Central memory CD4-positive, alpha-beta T cell (primary cell): ENCODE measurements at places on chromosomes 4 and X.

GRCh38 chr4:145681956-145682355, 2.0 kb downstream of the C4orf51 start:
- no peak for DNase-seq

GRCh38 chr4:79043138-79043537, 103.9 kb upstream of the PAQR3 start:
- DNase-seq: no peak

GRCh38 chr4:6769989-6770420, 12.5 kb upstream of the KIAA0232 start:
- no peak for DNase-seq

DNA sequence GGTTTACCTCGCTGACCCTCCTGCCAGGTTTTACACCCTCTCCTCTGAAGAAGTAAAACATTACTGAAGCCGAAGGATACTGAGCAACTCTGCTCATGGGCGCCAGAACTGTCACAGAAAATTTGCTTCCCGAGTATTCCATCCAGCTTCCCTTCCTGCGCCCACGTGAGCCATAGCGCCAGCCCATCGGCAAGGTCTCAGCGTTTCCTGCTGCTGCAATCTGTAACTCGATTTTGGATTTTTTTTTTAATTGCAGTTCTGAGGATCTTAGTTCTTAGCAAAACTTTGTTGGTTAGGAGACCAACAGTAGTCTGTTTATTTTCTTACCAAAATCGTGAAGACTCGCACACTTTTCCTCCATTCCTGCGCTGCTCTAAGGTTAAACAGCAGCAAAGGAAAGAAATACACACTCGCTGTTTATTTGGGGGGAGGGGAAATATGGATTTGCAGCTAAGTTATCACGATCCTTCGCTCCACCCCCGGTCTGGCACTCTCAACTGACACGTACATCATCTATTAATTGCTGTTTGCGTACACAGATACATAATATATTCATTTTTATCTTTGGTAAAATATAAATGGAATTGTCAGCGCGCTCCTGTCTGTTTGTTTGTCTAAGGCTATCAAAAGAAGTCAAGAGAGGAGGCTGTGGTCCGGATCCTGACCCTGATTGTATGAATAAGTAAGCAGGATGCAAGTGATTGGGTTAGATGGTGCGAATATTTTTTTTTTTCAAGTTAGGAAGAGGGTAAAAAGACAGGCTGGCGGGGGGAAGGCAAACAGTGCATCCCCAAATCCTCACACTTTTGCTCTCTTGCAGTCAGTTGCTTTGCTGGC, at the start of gene TLL1:
Gene TLL1, plus strand, starts transcription at position 777 of the 837 bp plus-strand sequence. CDS start 668 bp downstream, outside the sequence.
- DNase-seq: no peak

- DNase-seq: no peak
Measured at GRCh38 chr4:82050796-82051195, 323.0 kb downstream of the HNRNPD start.

- no peak for DNase-seq
Measured at GRCh38 chr4:189202869-189203271, 737.8 kb upstream of the FRG1 start.

GRCh38 chr4:98314791-98315565, 53.8 kb downstream of the RAP1GDS1 start:
- no peak for DNase-seq

DNA sequence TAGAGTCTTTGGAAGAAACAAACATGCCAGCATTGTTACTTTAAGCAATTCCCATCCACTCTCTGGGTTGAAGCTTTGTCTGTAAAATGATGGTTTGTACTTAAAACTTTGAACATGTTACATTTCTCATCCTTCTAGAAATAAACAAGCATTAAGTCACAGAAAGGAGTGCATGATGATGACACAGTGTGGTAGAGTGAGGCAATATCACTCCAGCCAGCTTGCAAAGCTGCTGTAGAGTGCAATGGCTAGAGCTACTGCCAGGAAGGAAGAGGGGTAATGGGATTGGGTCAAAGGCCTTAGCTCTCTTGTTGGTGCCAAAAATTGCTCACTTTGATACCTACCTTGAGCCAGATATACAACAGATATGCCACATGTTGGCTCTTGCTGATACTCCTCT, 12.3 kb upstream of the ENOX2 start:
- no peak for DNase-seq

DNA sequence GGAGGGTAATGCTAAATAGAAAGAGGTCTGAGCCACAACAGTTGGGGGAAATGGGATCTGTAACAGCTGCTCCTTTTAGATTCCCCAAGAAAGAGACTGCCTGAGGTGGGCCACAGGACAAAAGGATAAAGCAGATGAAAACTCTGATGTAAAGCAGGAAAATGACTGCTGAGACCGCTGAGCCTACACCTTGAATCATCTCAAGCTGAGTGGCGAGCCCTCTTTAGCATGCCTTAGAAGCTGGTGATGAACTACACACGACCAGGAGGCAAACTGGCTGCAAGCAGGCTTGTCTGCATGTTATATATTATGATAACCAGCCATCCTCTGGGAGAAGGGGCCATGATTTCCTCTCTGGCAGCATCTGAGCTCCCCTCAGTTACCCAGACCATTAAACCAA, 88.4 kb downstream of the TTC29 start:
- no peak for DNase-seq

DNA sequence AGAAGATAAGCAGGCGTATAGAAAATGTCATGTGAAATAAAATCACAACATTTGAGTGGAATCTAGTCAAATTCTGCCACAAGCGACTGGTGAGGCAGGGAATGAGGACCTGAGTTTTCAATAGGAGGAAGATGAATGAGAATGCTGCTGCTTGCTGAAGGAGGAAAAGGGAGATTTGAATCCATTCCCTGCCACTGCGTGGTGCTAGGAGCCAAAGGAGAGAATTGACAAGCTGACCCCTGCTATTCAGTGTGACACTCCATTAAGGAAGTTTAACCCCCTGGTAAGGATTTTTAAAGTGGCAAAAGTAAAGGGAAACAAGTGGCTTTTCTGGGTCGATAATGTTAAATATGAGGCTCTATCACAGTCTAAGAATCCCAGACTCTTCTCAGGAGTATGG, 314.0 kb downstream of the NAF1 start:
- DNase-seq: no peak

- DNase-seq: no peak
Measured at GRCh38 chr4:74098427-74098994, 484 bp downstream of the CXCL2 start.

- no peak for DNase-seq
Measured at GRCh38 chr4:2859514-2859913, 15.9 kb downstream of the ADD1 start.

DNA sequence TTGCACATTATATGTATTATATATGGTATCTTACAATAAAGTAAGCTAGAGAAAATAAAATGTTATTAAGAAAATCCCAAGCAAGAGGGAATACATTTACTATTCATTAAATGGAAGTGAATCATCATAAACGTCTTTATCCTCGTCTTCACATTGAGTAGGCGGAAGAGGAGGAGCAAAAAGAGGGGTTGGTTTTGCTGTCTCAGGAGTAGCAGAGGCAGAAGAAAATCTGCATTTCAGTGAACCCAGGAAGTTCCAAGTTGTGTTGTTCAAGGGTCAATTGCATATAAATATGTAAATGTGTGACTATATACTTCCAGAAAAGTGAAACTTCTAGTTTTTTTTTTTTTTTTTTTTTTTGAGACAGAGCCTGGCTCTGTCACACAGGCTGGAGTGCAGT, 301.4 kb downstream of the TMA16 start:
- DNase-seq: no peak

DNA sequence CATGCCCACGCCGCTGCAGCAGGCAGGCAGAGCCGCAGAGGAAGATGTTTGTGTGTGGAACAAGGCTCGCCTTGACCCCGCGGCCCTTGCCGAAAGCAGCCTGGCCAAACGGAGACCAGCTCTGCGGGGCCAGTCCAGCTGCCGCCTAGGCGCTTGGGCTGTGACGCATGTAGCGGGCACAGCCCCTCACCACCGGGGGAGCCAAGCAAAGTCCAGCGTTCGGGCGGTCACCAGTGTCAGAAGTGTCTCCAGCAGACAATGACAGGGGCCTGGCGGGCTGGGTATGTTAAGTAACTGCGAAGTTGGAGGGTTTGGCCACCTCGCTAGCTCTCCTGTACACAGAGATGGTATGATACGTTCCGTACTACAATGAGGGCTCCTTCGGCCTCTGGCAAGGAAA, 1.3 kb downstream of the AMER1 start:
- no peak for DNase-seq

GRCh38 chr4:128866269-128866668, 56.8 kb downstream of the JADE1 start:
- DNase-seq: no peak

GRCh38 chrX:122863067-122863466, 321.0 kb upstream of the GRIA3 start:
- no peak for DNase-seq

DNA sequence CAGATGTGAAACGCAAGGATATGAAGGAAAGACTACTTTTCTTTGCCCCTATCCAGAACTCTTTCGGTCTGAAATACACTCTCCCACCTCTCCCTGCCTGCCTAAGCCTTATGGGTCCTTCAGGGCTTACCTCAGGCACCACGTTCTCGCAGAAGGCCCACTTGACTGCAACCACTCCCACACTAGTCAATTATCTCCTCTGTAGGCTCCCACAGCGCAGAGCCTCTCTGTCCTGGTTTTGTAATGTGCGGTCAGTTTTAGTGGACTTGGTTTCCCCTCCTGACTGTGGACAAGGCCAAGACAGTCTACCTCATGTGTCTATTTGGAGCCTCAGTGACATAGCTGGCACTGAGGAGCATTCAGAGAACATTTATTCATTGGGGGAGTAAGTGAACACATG, 11.1 kb downstream of the CNGA2 start:
- no peak for DNase-seq

- DNase-seq: no peak
Measured at GRCh38 chr4:53307819-53308780, 57.8 kb downstream of the SCFD2 start.

GRCh38 chrX:150199181-150199580, 163.9 kb upstream of the MAMLD1 start:
- no peak for DNase-seq

DNA sequence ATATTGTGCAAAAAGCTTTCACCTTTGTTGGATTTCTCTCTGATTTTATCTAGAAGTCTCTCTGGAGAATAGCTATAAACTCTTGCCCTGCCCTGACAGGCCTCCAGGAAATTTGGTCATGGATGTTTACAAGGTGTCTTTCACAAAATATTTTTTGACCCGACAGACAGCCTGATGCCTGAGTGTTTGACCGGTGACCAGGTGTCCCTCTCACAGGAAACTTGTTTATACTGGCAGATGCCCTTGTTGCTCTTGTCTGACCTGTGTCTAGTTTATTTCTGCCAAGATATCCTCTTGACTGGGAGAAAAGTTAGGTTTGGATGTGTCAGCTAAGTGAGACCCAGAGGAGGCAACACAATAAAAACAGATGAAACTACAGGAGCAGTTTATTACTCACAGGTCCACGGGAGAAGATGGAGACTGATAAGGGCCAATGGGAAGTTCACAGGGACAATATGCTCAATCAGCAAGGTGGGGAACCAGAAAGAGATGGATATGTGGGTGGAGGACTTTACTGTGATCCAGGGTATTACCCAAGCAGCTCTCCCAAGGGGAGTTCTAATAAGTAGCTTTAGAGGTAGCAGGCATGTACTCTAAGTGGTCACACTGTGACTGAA, 243.3 kb downstream of the ARAP2 start:
- no peak for DNase-seq

DNA sequence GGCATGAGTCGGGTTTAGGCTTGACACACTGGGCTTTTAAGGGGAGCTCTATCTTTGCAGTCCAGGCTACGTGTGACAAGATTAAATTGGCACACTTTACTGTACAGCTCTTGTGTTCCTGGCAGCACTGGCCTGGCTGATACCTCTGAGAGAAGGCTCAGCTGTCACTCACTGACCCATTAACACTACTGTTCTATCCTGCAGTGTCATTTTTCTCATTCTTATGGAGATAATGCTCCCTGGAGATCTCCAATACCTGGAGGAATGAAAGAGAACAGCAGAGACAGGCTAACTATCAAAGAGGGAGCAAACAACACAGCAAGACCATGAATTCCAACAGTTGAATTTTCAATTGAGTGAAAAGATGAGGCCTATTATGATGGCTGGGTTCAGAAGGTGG, 1.7 kb upstream of the PDHA2 start:
- DNase-seq: no peak

GRCh38 chr4:183171484-183172267, 72.6 kb downstream of the WWC2 start:
- no peak for DNase-seq

GRCh38 chrX:152902502-152902820, 4.6 kb downstream of the ZNF185 start:
- no peak for DNase-seq

DNA sequence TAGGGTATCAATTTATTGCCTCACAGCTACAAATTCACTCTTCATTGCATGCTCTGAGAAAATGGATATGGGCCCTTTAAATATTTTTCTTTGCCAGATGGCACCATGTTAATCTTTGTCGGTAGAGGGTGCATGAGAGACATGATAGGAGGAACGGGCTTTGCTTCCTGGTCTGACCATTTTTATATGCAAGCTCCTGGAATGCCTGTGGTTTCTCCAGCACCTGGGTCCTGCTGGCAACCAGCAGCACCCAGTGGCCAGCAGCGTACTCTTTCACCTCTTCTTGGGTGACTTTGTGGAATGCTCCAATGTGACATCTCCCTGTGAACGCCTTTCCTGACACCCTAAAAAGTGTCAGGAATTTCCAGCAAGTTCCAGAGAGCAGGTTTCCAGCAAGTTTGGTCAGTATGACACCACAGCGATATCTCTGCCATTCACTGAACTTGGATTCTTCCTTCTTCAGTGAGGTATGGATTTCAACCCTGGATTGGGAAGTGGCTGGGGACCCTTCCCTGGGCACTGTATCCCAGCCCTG, 140.3 kb upstream of the PGRMC2 start:
- DNase-seq: no peak

- DNase-seq: peak; percentile 77
Measured at GRCh38 chrX:79259073-79259689, 108.0 kb downstream of the ITM2A start.

GRCh38 chr4:46933686-46934085, 24.6 kb upstream of the COX7B2 start:
- no peak for DNase-seq
